Activated T-helper 1 cell treated with anti-CD3 and anti-CD28 coated beads, Interleukin-2, amount 50 U/mL, for 16 hours (primary cell): ENCODE measurements at places on chromosomes 2 and 18.

- DNase-seq, result no peak
These were observed 218.8 kb downstream of the HAUS1 start for GRCh38 chr18:46322941-46323340.

GRCh38 chr2:7681881-7682461, 764.8 kb downstream of the RNF144A start:
- DNase-seq, result no peak

DNA sequence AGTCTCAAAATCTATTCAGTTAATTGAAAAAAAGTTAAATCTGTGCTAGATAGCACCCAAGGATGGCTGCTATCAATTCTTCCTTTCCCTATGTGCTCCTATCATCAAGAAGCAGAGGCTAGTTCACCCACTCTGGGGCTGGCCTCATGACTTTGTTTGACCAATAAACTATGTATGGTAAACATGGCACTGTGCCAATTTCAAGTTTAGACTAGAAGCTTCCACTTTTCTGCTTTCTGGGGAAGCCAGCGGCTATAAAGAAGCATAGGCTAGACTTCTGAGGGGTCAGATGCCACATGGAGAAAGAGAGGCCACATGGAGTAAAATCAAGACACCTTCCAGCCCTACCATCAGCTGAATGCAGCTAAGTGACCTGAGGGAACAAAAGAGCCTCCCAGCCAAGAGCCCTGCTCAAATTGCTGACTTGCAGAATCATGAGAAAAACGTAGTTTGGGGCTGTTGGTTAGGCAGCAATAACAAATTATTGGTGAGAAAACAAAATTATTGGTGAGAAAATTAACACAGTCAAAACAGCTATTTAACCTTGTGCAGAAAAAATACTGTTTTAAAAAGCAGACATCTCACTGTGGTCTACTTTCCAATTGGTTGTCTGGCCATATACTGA, 86.5 kb upstream of the SLC14A2 start:
- DNase-seq, result no peak

GRCh38 chr2:101718993-101719571, 21.6 kb downstream of the MAP4K4 start:
- DNase-seq, result no peak

DNA sequence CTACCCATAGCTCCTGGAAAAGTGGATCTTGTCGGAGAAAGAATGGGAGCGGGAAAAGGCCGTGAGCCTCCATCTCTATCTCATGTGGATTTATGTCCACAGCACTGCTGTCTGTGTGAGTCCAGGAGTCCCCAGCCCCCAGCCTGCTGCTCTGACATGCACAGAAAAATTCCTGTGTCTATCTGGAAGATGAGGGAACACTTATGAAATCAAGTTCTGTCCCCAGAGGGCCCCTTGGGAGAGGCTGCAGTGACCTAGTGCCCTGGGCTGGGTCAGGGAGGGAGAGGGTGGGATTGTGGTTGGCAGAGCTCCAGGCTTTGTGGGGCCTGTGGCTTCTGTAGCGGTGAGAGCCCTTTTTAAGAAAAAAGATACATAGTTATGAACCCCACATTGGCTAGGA, 37.6 kb downstream of the HJURP start:
- DNase-seq, result no peak

GRCh38 chr2:7032371-7032770, 115.2 kb downstream of the RNF144A start:
- no peak for DNase-seq

GRCh38 chr2:24164416-24164973, 10.4 kb upstream of the FAM228A start:
- peak; percentile 5 for DNase-seq

GRCh38 chr2:70767079-70767698, 811 bp downstream of the ADD2 start:
- no peak for DNase-seq

GRCh38 chr2:18546567-18546966, 13.9 kb downstream of the RDH14 start:
- DNase-seq, result no peak

GRCh38 chr2:204292439-204292838, 252.8 kb upstream of the PARD3B start:
- no peak for DNase-seq

GRCh38 chr2:112084689-112085374, 29.8 kb downstream of the TMEM87B start:
- DNase-seq, result no peak

DNA sequence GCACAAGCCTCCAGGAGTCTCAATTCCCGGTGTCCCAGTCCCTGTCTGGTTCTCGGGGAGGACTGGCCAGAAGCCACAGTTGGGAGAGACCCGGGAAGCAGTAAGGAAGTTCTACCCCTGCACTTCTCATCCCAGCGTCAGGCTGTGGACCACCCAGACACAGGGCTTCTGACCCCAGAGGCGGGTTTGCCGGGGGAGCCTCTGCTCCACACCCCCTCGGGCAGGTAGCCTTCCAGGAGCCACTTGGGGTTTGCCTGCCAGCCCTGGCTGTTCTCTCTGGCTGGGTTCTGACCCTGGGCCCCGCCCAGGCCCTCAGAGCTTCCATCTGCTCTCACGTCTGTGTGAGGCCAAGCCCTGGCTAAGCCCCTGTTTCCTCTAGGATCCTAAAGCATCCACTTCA, 94.4 kb upstream of the GPC1 start:
- DNase-seq, result no peak

DNA sequence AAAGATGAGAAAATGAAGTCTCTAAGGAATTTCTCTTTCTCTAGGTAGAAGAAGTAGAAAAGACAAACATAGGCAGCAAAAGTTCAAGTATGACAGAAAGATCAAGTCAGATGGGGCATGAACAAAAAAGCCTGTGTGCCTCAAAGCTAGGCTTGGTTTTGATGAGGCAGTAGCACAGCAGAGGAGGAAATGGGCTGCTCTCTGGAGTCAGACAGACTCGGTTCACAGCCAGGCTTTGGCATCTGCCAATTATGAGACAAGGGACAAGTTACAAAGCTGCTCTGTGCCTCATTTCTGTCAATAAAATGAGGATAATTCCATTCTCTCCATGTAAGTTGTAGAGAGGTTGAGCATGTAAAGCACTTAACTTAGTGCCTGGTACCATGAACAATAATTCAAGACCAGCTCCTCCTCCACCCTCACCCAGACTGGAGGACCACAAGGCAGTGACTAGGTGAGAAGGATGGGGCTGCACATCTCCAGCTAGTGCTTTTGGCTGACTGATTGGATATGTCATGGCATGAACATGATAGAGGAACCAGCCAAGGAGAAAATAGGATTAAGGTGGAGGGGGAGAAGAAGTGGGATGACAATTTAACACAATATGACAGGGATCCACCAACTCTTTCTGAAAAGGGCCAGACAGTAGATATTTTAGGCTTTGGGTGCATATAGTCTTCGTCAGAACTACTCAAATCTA, 84.6 kb downstream of the TMEM163 start:
- no peak for DNase-seq

GRCh38 chr2:9010866-9011265, 7.4 kb upstream of the MBOAT2 start:
- no peak for DNase-seq

DNA sequence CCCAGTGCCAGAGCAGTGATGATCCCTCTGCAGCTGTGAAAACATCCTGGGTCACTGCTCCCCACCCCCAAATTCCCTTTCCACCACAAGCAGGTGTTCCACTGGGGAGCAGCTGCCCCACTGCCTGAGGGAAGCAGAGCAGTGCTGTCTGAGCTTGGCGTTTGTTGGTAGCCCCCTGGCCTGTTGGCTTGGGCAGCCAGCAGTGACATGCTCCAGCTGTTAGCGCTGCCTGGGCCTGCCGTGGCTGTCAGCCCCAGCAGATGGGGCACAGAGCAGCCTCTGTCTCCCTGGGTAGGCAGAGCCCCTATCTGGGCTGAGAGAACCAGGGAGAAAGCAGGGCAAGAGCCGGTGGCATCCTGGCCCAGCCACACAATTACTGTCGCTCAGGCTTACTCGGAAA, 247.7 kb downstream of the GLI2 start:
- no peak for DNase-seq

- DNase-seq, result no peak
These were observed 93.7 kb upstream of the RIOK3 start for GRCh38 chr18:23359421-23359820.

DNA sequence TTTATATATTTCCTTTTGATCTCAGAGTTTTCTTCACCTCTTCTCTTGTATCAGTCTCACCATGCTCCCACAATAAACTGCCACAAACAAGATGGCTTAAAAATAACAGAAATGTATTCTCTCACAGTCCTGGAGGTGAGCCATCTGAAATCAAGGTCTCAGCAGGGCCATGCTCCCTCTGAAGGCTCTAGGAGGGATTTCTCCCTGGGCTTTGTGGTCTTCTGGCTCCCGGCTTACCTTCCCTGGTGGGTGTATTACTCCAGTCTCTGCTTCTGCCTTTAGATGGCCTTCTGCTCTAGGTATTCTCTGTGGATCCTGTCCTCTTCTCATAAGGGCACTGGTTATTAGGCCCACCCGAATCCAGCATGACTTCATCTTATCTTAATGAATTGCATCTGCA, 994.7 kb upstream of the POU3F3 start:
- DNase-seq, result no peak

DNA sequence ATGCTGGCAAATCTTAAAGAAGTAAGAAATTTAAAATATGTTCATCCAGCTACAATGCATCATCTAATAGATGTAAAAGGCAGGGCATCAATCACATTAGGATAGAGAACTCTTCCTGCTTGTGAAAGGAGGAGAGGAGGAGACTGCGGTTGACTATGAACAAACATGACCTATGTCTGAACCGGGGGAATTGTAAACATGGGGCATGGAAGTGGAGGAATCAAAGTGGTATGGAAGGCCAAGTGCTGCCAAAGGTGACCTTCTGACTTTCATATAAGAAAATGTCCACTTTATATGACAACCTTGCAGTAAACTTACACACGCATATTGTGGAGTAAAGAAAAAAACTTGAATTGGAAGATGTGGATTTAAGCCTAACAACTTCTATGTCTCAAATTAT, 20.0 kb upstream of the SLC8A1 start:
- DNase-seq, result no peak

DNA sequence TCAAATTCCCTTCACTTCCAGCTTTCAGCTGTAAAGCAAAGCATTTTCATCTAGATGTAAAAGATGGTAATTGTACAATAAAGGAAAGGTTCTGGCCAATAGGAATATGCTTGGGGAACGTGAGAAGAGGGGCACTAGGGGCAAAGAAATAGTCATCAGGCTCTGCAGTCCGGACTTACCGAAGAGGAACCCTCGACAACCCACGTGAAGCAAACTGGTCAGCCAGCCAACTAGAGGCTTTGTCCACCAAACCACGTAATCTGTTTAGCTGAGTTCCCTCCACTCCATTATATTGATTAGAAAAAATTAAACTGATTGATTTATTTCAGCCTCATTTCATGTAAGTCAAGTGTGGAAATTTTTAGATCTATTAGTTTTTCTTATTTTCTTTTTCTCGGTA, 300.4 kb upstream of the FANCL start:
- DNase-seq, result no peak

DNA sequence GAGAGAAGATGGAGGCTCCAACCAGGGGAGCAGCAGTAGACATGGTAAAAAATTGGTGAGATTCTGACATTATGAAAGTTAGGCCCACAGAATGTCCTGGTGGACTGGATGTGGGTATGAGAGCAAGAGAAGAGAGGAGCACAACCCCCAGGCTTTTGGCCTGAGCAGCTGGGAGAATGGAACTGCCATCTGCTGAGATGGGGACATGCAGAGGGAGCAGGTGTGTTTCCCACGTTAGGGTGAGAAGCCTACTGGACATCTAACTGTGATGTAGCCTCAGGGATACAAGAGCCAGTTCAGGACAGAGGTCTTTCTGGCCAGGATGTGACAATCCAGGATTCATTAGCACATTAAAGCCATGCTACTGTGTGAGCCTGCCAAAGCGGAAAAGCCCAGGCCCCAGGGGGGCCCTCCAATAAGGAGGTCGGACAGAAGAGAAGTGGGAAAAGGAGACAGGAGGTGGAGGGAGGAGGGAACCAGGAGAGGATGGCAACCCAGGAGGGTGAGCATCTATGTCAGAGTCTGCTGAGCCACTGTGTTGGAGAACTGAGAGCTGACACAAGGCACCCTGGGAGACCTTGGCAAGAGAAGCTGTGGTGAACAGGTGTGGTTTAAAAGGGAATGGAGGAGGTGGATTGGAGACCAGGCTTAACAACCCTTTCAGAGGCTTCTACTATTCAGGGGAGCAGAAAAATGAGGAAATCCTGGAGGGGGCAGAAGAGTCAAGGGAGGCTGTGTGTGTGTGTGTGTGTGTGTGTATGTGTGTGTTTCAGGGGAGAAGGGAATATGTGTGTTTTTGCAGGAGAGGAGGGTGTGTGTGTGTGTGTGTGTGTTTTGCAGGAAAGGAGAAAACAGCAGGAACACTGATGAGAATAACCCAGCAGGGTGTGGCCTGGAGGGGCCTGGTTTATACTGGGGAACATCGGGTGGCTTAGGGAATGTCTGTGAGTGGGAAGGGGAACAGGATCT, 10.5 kb downstream of the CYB5A start:
- no peak for DNase-seq

GRCh38 chr18:59159265-59159664, 19.6 kb downstream of the SEC11C start:
- DNase-seq, result no peak

- no peak for DNase-seq
These were observed 16.3 kb downstream of the CNDP2 start for GRCh38 chr18:74512321-74513053.

DNA sequence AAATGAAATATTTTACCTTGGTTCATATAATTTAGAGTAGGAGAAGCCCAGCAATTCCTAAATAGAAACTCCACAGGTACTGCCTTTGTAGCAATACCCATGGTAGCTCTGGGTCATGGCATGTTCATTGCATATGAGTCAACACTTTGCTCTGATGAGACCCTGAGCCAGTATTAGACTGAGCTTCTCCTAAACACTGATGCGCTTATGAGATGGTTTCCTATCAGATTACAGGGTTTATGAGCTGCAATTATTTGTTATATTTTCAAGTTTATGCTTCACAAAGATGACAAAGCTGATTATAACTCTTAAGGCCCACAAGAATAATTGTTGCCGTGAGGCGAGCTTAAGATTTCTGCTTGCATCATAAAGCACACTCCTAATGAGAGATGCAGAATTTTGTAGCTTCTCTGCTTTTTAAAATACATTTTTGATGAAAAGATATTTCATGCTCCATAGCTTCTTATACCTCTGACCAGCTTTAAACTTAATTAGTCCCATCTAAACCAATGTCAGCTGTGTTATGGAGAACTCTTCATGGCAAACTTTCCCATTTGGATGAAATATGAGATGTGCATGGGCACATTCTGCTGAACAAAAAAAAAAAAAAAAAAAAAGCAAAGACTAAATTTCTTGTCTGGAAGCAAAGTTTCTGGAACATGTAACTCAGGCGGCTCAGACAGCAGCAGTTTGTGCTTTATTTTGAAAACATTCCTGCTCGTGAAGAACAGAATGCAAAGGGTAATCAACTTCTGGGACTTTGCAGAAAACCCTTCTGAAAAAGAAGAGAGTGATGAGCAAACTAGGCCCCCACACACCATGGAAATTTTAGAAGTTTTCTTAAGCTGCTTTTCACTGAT, 162.6 kb downstream of the KCNE4 start:
- DNase-seq, result no peak
